Hippocampal formation (tissue), 2 donors: ENCODE measurements at places on chromosomes 11 and 22.

GRCh38 chr11:97745515-97746050 is 1275.2 kb upstream of the CNTN5 start:
- no peak for DNase-seq

DNA sequence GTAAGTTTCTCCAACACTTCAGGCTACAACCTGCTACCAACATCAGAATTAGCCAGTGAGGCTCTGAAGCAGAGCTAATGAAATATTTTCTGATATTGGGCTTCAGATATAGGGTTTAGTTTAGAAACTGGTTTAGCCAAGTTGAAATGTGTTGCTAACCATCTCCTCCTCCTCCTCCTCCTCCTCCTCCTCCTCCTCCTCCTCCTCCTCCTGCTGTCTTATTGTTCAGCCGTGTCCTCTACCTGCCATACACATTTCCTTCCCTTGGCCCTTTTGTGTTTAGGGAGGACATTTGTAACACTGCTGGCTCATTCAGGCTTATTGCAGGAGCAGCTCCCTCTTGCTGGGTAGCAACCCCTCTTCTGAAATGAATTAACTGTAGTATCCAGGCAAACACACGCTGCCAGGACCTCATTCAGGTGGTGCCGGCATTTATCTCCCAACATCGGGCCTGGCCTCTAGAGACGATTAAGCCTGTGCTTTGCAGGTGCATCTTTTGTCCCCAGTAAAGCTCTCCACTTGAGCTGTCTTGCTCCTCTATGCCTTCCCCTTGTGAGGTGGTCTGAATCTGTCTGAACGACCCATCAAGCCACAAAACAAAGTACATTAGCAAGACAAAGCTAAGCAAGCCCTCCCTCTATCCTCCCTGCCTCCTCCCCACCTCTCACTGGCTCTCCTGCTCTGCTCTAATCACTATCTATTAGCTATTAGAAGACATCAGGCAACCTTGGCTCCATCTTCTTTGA is 82.9 kb downstream of the KCNJ1 start:
- no peak for DNase-seq

- no peak for DNase-seq
Measured at GRCh38 chr11:16780146-16780545, 41.7 kb downstream of the C11orf58 start.

DNA sequence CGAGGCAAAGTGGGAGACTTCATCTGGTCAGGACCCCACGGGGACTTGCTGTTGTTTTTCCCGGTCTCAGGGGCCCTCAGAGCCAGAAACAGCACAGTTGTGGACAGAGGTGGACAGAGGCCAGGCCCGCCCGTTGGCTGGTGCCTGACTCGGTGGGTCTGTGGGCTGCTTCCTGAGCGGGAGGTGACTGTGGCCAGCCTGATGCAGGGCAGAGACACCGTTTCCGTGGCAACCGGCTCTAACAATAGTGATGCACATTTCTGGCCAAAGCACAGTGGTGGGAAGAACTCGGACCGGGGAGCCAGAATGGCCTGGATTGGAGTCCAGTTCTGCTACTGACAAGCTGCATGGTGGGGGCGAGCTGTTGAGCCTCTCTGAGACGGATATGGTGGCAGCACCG is 58.7 kb upstream of the ATXN10 start:
- no peak for DNase-seq

- DNase-seq = no peak
Measured at GRCh38 chr11:131491503-131491902, 121.1 kb downstream of the NTM start.

GRCh38 chr11:124725719-124726105 is 14.0 kb upstream of the NRGN start:
- DNase-seq = no peak

GRCh38 chr11:134060316-134060715 is 8.6 kb upstream of the JAM3 start:
- DNase-seq = no peak

DNA sequence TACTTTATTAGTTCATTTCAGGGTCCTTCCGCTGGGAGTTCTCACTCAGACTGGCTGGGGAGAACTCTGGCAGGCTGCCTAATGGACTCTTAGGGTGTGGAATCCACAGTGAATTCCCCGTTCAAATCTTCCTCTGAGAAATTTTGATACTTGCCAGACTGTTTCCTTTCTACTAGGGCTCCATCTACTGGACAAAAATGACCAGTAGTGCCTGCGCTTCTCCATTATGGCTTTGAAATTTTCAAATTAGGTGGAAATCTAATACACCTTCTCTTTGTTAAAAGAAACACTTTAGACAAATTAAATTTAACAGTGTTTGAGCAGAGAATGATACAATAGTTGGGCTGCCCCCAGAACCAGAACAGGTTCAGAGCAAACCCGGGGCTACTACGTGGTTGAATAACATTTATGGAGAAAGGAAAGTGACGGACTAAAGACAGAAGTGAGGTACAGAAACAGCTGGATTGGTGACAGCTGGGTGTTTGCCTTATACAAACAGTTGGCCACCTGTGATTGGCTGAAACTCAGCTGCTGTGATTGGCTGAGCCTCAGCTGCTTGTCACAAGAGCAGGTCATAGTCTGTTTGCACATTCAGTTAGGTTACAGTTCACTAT is 52.9 kb upstream of the FDX1 start:
- DNase-seq = peak; percentile 85

- DNase-seq = no peak
Measured at GRCh38 chr11:128135451-128135850, 451.9 kb downstream of the ETS1 start.

DNA sequence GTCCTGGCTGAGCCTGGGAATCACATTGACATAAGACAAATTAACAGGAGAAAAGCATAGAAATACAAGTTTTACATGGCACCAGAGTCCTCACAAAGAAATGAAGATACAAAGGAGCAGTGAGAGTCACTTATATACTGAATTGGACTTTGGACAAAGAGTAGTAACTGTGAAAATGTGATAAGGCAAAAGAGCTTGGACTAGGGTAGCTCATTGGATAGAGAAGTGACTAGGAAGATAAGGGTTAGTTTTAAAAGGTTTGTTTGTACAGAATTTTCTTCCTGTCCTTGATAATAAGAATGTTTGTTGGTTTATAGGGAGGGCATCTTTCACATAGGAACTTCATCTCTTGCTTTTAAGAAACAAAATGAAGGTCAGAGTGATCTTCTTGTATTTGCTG is 17.9 kb upstream of the NUCB2 start:
- no peak for DNase-seq

DNA sequence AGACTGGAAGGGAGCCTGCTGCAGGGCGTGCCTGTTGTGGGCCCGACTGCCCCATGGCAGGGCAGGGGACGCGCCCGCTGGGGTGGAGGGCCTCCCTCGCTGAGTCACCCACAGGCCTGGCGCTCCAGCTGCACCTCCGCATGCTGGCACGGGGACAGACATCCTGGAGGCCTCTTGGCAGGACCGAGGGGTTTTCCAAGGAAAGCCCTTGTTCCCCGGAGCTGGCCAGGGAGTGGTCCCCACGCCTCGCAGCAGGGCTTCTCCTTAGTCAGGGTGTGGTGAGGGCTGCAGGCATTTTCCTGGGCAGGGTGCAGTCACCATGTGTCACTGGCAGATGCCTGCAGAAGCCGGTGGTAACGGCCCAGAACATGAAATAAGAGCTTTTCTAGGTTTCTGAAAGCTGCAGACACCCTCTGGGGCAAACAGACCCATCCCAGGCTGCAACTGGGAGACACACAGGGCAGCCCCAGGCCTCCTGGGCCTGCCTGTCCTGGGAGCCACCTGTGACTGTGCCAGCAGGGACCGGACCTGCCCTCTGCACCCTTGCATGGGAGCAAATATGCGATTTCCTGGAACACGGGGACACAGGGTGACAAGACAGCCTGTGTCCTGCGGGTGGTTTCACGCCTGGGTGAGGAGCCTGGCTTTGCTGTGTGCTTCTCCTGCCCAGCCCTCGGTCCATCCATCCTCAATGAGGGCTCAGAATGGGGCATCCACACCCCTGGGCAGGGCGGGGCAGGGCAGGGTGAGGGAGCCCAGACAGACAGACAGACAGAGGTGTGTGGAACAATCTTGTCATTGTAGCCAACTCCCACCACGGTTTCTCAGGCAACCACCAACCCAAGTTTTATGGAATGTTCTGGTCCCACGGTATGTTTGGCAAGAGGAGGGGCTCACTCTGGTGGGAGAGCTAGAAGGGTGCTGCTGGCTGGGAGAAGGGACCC is 43.2 kb upstream of the FADD start:
- DNase-seq = no peak

GRCh38 chr22:26442086-26442756 is 13.2 kb downstream of the ASPHD2 start:
- DNase-seq = no peak

- no peak for DNase-seq
Measured at GRCh38 chr11:73783483-73784020, 4.1 kb upstream of the MRPL48 start.

- DNase-seq = no peak
Measured at GRCh38 chr11:17401316-17401715, 12.9 kb upstream of the KCNJ11 start.

DNA sequence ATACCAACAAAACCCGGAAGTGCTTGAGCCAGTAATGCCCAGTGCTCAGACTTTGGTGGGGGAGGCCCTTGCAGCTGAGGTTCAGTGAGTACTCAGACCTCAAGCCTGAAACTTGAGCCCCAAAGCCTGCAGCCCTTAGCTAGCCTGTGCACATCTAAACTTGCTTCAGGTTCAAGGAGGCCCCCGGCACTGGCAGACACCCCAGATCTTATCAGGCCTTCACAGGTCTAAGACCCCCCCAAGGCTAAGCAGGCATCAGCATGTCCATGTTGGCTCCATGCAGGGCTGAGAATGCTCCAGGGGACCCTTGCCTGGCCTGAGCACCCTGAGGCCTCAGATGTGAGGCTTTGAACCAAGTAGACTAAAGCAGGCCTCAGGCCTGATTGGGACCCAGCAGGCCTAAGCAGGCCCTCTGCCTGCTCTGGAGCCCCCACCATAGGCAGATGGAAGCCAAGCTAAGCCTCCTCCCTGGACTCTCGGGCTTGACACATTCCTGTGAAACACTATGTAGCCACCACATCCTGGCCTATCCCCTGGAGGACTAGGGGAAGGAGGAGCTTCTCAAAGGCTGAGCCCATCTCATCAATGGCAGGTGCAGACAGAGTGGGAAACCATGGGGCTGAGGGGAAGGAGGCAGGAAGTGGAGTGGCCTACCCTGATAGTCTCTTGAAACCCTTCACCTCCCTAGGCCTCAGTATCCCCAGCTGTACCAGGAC is 1.2 kb upstream of the CASTOR1 start:
- DNase-seq = no peak

GRCh38 chr11:47617417-47617809 is 23.2 kb upstream of the C1QTNF4 start:
- DNase-seq = no peak

- DNase-seq = no peak
Measured at GRCh38 chr11:93271596-93271995, 58.9 kb upstream of the DEUP1 start.

DNA sequence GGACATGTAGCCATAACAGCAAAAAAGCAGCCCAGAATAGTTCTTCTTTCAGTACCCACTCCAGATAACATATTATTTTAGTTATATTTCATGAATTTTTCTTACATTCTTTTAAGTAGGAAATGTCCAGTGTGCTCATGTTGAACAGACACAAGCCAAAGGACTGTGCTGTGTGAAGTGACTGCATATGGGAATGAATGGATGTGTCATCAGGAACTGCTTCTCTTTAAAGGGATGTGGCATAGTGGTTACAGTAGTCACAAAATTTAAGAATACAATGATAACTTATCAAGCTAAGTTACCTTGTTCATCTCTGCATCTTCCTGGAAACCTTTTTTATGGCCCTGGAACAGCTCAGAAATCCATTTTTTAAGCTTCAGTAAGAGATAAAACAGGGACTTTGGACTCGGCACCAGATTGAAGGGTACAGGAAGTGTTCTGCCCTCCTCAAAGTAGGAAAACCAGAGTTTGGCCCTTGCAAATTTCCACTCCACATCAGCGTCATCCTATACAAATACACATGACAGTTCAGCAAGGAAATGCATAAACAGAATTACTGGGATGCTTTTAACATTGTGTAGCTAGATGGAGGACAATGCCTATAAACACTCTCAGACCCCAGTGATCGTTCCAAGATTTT is 112.8 kb downstream of the TRPC6 start:
- DNase-seq = no peak

DNA sequence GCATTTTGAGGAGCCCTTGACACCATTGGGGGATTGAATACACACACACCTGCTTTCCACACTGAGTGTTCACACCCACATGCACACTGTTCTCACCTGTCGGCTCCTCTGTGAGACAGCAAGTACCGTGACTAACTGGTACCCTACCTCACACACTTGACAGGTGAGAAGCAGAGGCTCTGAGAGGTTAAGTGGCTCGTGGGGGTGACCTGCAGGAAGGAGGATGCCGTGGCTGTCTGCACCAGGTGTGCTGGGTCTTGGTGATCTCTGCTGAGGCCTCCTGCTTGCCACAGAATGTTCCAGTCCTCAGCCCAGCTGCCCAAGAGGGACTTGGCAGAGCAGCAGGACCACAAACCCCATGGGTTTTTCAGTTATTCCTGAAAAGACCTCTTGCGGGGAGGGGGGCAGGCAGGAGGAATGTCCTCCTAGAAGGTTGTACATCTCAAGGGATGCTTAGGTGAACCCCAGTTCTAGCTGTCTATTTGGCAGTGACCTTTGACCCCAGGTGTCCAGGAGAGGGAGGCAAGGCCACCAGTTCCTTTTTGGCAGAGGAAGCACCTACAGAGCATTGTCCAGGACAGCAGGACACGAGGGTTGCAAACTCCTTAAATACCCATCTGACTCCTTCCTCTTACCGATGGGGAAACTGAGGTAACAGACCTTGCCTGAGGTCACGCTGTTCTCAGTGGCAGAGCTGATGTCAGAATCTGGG is 66.0 kb downstream of the SHISAL1 start:
- no peak for DNase-seq

DNA sequence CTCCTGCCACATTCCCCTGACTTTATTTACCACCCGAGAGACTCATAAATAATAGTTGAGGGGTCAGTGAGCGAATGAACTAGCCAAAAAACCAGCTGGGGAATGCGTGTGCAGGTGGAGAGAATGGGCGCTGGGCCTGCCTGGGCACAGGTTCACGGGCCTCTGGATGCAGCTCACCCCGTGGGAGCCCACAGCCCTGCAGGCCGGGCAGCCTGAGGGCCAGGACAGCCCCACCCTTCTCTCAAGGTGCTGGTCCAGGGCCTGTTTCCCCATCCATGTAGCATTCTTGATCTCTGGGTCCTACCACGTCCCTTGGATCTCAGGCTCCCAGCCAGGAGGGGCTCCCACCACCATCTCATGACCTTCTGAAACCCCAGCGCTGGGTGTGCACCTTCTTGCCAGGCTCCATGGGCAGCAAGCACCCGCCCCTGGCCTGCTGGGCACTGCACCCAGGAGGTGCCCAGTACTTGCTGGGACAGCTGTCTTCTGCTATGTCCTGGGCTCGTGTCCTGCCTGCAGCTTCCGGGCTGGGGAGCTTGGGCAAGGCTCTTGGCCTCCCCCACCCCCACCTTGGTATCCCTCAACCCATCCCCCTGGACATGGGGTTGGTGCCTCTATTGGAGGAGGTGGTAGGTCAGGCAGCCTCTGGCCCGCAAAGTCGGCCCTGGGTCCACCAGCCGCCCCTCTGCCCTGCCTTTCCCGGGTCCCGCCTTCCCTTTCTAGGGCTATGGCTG is 43.1 kb upstream of the CCDC188 start:
- no peak for DNase-seq

GRCh38 chr11:26037716-26038115 is 294.2 kb upstream of the ANO3 start:
- no peak for DNase-seq

- DNase-seq = no peak
Measured at GRCh38 chr11:17861036-17861755, 126.6 kb downstream of the KCNC1 start.
